ENCODE measurements at places on chromosomes 16 and 17. TPM values are rescaled to one million over a fixed set of nuclear protein-coding genes. Genes with fewer than 3 reads are reported as not detected.

The DPEP1 gene
- total RNA-seq, result 3.0 TPM

DNA sequence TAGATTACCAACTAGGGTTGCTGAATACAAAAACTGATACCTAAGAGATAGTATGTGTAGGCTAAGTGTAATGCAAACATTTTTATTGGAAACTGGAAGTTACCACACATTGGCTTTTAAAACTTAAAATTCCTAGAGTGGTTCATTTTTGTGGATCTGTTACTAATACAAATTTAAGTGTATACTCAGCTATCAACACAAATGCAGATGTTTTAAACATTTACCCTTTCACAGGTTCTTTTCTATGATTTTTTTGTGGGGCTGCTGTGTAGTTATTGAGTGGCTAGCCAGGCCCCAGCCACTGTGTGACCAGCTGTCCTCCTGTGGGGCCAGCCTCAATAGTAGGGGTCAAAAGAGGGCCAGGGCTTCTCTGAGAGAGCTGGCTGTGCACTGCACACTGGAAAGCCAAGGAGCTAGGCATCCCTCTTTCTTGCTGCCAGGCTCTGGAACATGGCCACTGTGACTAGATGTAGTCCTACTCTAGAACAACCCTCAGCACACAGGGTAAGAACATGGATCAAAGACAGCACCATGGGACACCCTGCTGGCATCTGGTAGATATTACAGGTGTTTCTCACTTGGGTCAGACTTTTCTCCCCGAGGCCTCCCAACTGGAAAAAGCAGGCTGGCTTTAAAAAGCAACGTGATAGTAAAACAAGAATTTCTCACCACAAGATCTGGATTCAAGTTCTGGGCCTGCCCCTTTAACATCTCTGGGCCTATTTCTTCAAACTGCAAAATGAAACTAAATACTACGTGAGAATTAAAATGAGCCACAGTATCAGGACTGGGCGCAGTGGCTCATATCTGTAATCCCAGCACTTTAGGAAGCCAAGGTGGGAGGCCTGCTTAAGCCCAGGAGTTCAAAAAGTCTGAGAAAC, 7.3 kb upstream of the VEZF1 start:
- peaks cover 17% of the 10 kb centered on the region for H3K4me1 ChIP-seq
- DNase-seq, result no peak
- H3K36me3 ChIP-seq, result peaks cover 31% of the 10 kb centered on the region
- H3K27me3 ChIP-seq, result no peaks in the 10 kb centered on the region

DNA sequence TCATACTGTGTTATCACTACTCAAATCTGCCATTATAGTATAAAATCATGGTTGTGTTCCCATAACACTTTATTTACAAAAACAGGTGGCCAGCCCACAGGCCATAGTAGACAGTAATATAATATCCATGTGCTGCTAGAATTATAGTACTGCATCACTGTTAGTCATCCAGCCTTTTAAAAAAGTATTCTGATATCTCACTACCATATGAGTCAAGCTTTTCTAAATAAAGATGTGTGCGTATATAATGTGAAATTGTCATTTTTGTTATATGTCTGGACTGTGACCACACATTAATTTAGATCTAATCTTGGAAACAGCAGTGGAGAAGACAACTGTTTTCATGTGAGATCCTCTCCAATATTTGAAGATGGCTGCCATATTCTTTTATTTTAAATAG, 1049.1 kb upstream of the GOT2 start:
- no peaks in the 10 kb centered on the region for H3K27me3 ChIP-seq
- H3K4me1 ChIP-seq, result no peaks in the 10 kb centered on the region
- H3K36me3 ChIP-seq, result no peaks in the 10 kb centered on the region
- no peak for DNase-seq

The IL17C gene
- not detected for total RNA-seq

DNA sequence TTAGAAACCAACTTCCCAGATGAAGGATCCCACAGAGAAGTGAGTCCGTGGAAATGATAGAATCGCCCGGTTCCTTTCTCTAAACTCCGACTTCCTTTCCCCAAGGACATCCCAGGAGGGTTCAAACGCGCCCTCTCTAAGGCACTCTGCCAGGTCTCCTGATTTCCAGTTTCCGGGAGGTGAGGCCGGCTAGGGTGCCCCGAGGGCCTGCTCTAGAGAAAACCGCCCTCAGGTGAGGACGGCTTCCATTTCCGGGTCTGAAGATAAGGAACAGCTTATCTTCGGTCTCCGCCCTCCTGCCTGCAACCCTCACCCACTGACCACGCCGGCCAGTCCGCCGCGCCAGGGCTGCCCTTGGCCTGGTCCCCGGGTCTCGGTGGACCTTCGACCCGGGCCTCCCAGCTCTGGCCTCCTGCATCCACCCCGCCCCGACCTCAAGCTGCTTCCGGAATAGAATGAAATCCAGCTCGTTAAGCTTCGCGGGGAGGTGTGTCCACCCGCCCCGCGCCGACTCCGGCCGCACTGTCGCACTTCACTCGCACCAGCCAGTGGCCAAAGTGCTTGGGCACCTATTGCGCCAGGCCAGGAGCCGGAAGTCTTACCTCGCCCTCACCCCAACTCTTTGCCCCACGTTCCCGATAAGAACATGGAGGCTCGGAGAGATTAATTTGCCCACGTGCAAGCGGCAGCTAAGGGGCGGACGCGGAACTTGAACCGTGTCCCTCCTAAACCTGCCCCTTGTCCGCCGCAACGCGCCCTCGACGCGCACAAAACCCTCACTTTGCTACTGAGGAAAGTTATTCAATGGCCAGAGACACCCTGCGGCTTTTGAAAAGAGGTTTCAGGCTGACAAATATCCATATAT, 836 bp upstream of the MMP15 start:
- no peaks in the 10 kb centered on the region for H3K27me3 ChIP-seq
- peaks cover 49% of the 10 kb centered on the region for H3K4me1 ChIP-seq
- peak overlapping the region; percentile 77 for H3K4me3 ChIP-seq
- peak overlapping the region; percentile 78 for H3K27ac ChIP-seq

DNA sequence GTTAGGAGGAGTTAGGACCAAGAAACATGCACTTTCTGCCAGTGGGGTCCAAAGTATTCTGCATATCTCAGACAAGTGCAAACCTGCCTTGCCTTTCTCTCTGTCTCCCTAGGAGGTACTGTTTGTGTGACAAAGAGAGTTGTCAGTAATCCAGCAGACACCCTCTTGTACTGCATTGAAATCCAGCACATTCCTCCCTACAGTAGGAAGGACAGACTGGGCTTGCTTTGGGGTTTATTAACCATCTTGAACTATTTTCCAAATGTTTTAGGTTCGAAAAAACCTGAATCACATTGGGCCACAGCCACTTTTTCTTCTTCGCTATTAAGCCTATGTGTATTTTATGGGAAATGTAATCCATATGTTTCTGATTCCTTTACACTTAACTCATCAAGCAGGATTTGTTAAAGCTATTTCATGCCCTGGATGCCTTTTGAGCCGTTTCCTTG, 204.2 kb upstream of the KCNJ16 start:
- H3K27ac ChIP-seq, result no peak overlapping the region
- no peak overlapping the region for H3K4me3 ChIP-seq
- no peaks in the 10 kb centered on the region for H3K36me3 ChIP-seq
- no peaks in the 10 kb centered on the region for H3K27me3 ChIP-seq
- H3K4me1 ChIP-seq, result no peaks in the 10 kb centered on the region
- DNase-seq, result no peak

The LPO gene
- total RNA-seq, result not detected

The ASGR1 gene
- 4.3 TPM for total RNA-seq

Measured in upper lobe of right lung (tissue), 1 donor.